T-helper 1 cell (primary cell): ENCODE measurements at places on chromosomes 11 and 22.

DNA sequence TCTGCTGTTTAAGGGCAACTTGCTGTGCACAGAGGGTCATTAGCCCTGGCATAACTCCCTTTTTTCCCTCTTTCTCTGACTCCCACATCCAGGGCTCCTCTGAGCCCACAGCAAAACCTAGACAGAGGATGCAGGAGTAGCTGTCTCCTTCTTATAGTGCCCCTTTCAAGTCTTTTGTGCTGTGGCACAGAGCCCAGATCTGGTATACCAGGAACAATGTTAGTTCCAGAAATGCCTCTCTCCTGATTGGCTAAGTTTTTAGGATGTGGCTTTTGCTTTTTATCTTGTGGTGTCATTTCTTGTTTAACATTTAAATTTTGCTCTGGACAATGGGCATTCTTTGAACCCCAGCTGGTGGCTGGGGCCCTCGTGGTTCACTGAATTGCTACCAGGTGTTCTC is 25.6 kb upstream of the RRM1 start:
- DNase-seq = no peak

DNA sequence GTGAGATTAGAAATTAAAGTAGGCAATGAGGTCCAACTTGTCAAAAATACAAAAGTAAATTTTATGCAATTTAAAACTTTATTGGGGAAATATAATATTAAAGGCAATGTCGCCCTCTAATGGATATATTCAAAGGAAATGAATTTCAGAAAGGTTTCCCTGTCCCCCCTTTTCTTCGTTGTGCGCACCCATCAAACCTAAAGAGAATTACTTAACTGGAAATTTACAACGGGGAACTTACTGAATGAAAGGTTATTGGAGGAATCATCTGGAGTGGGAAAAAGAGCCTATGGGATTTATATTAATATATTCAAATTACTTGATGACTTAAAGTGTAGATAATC is 1.7 kb upstream of the ABTB2 start:
- no peak for DNase-seq

DNA sequence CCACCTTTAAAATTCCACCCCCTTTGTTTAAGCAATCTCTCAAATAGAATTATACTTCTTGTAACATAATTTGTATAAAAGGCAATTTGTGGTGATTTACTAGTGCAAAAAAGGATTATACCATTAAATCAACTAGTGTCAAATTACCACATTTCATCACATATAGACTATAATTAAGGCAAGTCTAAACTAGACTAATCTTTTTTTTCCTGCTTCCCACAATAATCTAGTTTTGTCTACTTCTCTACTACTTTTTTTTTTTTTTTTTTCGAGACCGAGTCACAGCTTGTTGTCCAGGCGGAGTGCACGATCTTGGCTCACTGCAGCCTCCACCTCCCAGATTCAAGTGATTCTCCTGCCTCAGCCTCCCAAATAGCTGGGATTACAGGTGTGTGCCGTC is 36.1 kb upstream of the FZD4 start:
- no peak for DNase-seq

DNA sequence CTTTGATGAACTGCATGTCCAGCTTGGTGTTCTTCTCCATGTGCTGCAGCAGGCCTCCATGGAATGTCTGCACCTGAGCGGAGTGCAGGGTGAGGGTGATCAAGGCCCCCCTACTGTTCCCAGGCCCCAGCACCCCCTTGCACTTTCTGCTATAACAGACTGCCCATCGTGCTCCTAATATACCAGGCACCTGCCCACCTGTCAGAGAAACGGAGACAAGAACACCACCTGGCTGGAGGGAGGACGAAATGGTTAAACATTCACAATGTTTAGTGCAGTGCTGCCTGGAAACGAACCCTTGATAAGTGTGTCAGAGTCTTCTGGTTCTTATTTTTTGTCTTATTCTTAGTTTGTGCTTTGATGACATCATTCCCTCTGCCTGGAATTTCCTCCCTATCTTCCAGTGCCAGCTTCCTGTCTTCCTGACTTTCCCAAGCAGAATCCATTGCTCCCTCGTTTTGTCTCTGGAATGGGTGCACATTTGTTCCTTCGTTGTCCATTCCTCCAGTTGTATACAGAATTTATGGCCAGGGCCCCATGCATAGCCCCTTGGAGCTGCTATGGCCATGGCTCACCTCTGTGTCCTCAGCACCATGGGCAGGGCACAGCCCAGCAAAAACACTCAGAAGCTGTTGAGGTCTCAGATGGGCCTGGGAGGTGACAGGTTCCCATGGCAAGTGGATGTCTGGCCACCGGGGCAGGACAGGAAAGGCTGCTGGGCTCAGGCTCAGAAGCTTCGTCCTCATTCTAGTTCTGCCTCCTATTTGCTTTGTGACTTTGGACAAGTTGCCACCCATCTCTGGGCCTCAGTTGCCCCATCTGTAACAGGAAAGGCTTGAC is 11.9 kb downstream of the BAIAP2L2 start:
- DNase-seq = no peak

DNA sequence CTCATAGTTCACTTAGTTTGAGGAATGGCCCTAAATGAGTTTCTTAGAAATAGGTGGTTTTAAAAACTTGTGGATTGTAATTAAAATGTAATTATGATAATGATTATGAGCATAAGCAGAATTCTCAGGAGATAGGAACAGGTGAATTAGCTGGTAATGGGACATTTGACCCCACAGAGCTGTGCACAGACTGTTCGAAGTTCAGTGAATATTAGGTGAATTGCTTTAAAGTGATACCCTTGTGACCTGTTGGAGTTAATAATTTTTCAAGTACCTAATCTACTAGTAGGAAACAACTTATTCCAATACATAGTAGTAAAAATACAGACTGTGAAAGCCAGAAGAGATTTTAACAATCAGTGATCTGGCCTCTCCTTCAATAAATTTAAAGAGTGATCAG is 8.1 kb downstream of the FAR1 start:
- no peak for DNase-seq

- no peak for DNase-seq
Observed at GRCh38 chr11:106468086-106468485, 390.6 kb downstream of the AASDHPPT start.

- no peak for DNase-seq
Observed at GRCh38 chr22:24736526-24737053, 37.9 kb downstream of the PIWIL3 start.

- no peak for DNase-seq
Observed at GRCh38 chr22:39298241-39298987, 21.0 kb downstream of the RPL3 start.

DNA sequence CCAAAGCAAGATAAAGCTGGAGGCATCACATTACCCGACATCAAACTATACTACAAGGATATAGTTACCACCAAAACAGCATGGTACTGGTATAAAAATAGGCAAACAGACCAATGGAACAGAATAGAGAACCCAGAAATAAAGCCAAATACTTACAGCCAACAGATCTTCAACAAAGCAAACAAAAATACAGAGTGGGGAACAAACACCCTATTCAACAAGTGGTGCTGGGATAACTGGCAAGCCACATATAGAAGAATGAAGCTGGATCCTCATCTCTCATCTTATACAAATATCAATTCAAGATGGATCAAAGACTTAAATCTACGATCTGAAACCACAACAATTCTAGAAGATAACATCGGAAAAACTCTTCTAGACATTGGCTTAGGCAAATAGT is 50.0 kb upstream of the CLTCL1 start:
- DNase-seq = no peak

DNA sequence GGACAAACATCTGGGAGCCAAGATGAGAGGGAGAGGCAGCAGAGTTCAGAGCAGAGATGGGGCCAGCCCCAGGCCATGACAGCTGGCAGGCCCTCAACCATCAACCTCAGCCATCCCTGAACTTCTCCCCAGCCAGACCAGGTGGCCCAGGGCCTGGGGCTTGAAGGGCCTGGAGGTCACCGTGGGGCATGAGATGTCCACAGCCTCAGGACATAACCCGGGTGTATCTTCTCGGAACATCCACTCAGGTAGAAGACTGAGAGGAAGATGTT is 12.4 kb upstream of the SLC39A13 start:
- DNase-seq = no peak

DNA sequence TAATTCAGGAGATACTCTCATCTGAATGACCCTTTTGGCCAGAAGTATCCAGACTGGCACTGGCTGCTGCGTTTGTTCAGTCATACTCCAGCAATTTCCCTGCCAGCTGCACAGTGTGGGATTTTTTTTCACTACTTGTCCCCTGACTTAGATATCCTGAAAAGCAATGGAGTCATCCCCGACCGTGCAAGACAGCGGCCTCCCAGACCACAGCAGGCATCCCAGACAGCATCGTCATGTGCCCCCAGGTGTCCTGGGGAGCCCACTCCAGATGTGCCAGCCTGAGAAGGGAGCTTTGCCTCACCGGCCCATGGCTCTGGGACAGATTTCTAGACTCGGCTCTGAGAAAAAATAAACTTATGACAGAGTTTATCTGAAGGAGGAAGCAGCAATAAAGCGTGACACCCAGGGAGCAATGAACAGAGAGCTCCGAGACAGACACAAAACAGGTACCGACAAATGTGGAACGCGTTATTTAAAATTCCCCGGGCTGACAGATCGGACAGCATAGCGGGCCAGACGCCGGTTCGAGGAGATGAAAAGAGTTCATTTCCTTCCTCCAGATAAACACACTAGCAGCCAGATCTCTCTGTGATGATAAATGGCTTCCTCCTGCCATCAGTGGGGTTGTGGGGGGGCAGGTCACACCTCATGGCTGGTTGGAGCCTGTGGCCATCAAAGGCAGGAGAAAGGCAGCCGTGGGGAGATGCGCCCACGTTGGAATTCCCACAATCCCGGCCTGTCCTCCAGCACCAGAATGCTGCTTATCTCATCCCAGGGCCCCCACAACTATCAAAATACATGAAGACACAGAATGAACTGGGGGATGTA is 106.4 kb upstream of the FGF3 start:
- DNase-seq = no peak

DNA sequence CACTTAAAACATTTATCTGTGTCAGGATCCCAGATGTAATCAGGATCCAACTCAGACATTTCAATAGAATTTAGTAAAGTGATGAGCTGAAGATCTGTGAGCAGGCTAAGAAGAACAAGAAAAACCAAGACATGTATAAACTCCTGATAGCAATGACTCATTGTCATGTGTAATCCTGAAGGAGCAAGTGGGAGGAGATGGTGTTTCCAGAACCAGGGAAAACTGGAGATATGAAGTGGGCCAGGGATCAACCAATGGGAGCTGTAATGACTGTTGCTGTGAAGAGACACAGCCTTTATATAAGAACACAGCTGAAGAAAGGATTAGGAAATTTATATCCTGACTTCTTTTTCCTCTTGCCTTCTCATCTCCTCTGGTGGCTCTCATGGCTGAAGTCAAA is 682.5 kb upstream of the ARHGAP42 start:
- DNase-seq = no peak

- peak; percentile 40 for DNase-seq
Observed at GRCh38 chr11:96205460-96205809, 137.6 kb downstream of the MAML2 start.

- no peak for DNase-seq
Observed at GRCh38 chr11:47152953-47153950, 23.4 kb downstream of the ARFGAP2 start.

DNA sequence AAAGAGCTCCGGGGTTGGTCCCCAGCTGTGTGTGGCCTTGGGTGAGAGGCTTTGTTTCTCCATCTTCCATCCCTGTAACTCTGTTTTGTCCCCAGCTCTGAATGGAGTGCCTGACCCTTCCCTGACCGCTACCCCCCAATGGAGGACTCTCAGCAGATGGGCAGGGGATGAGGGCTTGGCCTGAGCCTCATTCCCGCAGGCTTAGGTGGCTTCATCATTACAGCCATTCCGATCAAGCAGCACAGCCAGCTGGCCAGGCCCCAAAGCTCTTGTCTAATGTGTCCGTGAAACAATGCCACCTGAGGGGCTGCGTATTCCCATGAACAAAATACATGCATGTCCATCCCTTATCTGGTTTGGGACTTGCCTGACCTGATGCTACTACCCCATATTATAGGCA is 3.9 kb upstream of the CDC42EP2 start:
- DNase-seq = no peak

- DNase-seq = peak; percentile 79
Observed at GRCh38 chr22:24427500-24428164, at the start of gene ADORA2A. Gene ADORA2A, plus strand, starts transcription at chr22:24427599. Its CDS starts 5,806 bp downstream, at chr22:24433405.

GRCh38 chr22:50556703-50557102 is 6.0 kb downstream of the SYCE3 start:
- DNase-seq = no peak

DNA sequence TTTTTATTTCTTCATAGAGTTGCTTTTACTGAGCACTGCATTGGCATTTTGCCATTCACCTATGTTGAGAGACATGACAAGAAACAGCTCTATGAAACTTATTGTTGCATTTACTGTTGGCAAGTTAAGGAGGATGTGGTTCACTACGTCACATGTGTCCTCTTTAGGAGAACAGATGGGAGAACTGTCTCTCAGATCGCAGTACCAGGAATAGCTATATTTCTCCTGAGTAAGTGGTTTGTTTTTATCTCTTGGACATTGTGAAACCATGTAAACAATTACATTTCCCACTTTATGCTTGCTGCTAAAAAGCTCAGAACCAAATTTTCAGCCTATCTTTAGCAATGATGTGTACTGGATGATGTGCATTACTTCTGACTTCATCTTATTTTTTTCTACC is 34.8 kb upstream of the PSMA1 start:
- no peak for DNase-seq

DNA sequence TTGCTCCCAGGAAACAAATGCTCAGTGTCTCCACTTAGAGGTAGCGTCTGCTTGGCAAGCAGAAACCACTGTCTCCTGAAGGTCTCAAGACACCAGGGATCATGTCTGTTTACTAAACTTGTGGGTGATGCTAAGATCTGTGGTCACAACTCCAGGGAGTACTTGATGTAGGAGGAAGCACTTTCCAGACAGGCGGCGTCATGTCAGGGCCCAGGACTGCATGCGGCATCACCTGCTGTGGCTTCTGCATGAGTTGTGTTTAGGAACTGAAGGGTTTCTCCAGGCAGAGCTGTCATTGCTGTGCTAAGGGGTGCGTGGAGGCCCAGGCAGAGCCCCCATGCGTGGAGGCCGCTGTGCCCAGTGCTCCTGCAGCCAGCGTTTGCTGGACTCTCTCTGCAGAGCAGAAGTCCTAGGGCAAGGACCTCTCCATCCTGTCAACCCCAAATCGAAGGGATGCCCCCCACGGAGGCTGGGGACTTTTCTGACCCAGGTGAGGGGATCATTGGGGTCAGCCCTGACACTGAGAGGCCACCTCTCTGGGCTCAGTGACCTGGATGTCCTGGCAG is 8.1 kb upstream of the PANX2 start:
- no peak for DNase-seq

DNA sequence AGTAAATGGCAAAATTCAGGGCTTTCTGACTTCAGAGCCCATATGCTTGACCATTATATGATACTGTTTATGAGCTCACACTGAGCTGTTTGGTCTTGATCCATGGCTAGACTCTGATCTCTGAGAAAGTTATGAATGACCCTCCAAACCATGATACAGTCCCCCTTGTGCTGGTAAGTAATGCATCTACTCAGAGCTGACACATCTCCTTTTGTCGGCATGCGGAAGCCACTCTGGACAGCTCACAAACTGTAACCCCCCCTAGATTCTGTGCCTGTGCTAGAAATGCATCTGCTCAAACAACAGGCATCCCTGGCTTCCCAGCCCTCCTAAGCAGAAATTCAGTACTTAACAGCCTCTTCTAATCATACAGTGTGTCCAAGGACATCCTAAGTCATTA is 150.8 kb upstream of the RAG2 start:
- DNase-seq = no peak
